ENCODE measurements at places on chromosomes 1 and 21.

GRCh38 chr21:32382108-32382644, 10.6 kb downstream of the URB1 start:
- no peak for DNase-seq
- H3K4me1 ChIP-seq, result peaks cover 46% of the 10 kb centered on the region
- no peak overlapping the region for H3K4me3 ChIP-seq
- peak overlapping the region; percentile 8 for H3K27ac ChIP-seq
- no peaks in the 10 kb centered on the region for H3K27me3 ChIP-seq
- H3K36me3 ChIP-seq, result peaks cover 79% of the 10 kb centered on the region

GRCh38 chr1:222618001-222618879, at the start of gene MIA3:
TSS of gene MIA3 (plus strand) at chr1:222618097. CDS start at chr1:222618111, 14 bp downstream.
- peaks cover 30% of the 10 kb centered on the region for H3K4me1 ChIP-seq
- H3K4me3 ChIP-seq, result peak within 1 kb of the TSS; percentile 93
- H3K27ac ChIP-seq, result peak within 1 kb of the TSS; percentile 91
- H3K36me3 ChIP-seq, result no peaks in the 10 kb centered on the region
- DNase-seq, result peak; percentile 61
- H3K27me3 ChIP-seq, result no peaks in the 10 kb centered on the region

GRCh38 chr1:230030122-230030821, 36.8 kb upstream of the GALNT2 start:
- H3K4me1 ChIP-seq, result no peaks in the 10 kb centered on the region
- no peak overlapping the region for H3K4me3 ChIP-seq
- no peaks in the 10 kb centered on the region for H3K27me3 ChIP-seq
- no peak for DNase-seq
- H3K27ac ChIP-seq, result no peak overlapping the region
- H3K36me3 ChIP-seq, result no peaks in the 10 kb centered on the region

GRCh38 chr21:41801321-41802197, 34.7 kb upstream of the RIPK4 start:
- no peak for DNase-seq
- no peaks in the 10 kb centered on the region for H3K4me1 ChIP-seq
- H3K27ac ChIP-seq, result no peak overlapping the region
- H3K4me3 ChIP-seq, result no peak overlapping the region
- H3K36me3 ChIP-seq, result peaks cover 74% of the 10 kb centered on the region
- H3K27me3 ChIP-seq, result no peaks in the 10 kb centered on the region

GRCh38 chr1:182431278-182431677, 18.7 kb upstream of the RGSL1 start:
- H3K4me1 ChIP-seq, result peaks cover 14% of the 10 kb centered on the region
- DNase-seq, result no peak
- no peaks in the 10 kb centered on the region for H3K36me3 ChIP-seq
